ENCODE measurements at places on chromosomes 12 and 14.

DNA sequence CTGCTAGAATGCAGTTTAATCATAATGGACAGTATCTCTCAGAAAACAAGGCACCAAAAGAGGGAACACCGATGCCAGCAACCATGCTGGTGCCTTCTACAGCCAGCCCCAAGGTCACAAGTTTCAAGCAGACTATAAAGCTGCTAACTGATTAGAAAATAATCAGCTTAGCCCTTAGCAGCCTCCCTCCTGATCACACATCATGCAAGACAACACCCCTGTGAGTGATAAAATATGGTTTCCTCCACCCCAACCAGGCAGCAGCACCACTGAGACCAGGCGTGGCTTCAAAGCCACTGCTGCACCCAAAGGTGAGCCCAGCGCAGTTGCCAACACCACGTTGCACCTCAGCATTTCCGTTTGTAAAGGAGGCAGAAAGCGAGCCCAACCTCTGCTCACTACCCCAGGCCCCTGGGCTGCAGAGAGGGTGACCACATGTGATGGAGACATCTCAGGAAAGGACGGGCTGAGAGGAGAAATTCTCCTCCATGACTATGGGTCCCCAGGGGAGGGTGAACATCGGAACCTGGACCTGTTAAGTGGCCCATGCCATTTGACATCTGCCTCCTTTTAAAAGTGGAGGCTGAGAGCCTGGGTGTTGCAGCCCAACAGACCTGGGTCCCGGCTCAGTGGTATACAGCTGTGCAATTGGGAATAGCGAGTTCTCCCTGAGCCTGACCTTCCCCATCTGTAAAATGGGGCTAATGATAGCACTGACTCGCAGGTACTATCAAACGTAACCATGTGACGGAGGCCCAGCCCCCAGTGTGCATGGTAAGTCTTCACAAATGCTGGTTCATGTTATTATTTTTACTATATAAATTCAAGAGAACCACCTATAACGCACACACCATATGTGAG is 11.5 kb downstream of the ZFP36L1 start:
- no peak for DNase-seq

DNA sequence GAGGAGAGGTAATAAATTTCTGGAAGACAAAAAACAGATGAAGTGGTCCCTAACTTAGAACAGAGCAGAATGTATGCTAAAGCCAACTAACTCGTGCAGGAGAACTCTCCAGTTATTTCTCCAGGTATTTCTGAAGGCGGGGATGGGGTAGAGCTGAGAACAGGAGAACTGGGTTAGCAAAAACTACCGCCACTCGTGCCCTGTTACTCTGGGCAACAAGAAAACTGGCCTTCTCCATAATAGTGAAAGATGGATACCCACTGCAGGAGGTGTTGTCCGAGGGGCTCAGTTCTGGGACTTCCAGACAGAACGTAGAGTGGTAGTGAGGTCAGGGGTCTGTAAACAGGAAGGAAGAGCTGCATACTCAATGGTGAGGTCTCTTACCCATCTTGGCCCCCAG is 187.3 kb upstream of the FRMD6 start:
- no peak for DNase-seq

DNA sequence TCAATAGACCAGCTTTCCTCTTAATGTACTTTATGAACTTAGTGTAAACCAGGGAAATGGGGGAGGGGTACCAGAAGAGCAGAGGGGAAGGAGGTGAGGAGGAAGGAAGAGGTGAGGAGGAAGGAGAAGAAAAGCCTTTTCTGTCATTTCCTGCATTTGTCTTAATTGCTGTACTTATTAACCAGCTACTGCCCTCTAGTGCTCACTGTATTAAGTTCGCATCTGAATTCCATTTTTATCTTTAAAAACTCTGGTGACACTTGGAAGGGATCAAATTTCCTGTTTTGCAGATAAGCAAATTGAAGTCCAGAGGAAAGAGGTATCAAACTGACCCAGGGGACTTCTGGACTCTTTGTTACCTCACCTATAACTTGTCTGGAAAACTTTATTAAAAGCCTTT is 22.2 kb downstream of the MANSC1 start:
- DNase-seq: peak; percentile 75

DNA sequence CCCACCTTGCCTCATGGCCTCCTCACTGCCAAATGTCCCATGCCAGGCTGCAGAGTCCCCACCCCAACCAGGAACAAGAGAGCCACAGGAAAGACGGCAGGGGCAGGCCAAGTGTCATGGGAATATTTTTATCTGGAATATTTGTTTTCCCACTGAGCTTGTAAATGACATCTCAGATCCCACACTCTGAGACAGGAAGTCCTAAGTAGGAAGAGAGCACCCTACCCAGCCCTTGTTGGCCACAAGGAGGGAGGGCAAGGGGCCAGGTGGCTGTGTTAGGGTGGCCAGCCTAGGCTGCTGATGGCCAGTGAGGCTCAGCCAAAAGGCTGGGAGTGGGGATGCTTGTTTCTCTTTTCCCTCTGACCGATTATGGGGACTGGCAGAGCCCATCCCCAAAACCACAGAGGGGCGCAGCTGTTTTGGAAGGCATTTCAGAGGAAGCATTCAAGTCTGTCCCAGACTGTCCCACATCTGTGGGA is 7.7 kb upstream of the MEG3 start:
- no peak for DNase-seq

GRCh38 chr14:104803912-104804410 is 3.1 kb downstream of the ZBTB42 start:
- DNase-seq: no peak

- DNase-seq: no peak
Measured at GRCh38 chr14:36660736-36661505, 739 bp upstream of the PAX9 start.

DNA sequence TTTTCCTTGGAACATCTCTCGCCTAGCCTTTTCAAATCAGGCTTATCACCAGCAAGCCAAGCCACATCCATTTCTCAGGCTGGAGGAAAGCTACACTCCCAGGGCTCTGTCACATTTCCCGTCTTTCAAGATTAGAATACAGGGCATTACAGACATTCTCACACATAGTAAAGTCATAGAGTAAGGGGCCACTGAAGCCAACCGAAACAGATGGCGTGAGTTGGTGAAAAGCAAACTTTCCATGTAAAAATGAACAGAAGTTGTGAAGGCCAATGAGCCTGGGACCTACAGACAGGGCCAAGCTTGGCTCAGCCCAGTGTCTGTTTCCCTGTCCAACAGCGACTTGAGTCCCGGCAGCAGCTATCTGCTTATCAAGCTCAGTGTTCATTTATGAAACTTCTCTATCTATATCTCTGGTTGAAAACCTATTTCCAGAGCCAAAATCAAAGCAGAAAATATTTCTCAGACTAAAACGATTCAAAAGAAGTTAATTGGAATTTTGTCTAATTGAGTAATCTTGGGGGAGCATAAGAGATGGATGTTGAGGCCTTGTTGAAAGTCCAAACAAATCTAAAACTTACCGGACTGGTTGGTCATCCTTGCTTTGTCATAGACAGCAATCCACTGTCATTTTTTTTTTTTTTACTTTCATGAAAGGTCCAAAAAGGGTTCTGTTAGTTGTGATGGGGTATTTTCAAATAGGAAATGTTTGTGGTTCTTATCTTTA is 105.6 kb downstream of the DAAM1 start:
- no peak for DNase-seq

GRCh38 chr14:22656945-22657731 is 13.0 kb upstream of the OR6J1 start:
- peak; percentile 40 for DNase-seq

DNA sequence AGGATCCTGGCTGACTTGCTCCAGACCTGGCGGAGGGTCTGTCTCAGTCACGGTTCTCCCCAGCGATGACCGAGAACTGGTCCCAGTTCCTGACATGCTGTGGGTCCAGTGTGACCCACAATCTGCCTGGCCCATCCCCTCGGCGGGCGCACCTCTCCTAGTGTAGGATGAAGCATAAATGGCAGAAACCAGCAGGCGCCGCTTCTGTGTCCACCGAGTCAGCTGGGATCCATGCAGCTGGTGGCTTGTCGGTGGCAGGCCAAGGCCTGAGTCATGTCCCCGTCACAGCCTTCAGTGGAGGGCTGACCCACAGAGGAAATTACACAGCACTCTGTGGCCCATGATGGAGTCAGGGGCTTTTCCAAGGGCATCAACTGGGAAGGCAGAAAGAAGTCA is 38.5 kb downstream of the NFKBIA start:
- no peak for DNase-seq

DNA sequence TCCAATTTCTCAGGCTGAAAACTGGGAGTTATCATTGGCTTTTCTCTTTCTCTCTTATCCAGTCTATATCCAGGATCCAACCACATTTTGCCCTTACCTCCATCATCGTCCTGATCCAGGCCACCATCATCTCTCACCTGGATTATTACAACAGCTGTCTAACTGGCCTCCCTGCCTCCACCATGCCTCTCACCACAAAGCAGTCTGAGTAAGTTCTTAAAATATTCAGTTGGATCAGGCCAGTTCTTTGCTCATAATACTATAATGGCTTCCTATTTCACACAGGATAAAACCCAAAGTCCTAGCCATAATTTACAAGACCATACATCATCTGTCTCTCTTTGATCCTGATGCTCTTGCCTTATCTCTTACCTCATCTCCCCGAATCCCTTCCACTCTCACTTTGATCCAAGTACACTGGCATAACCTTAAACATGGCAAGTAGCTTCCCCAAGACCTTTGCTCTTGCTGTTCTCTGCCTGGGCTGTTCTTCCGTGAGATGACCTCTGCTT is 133.4 kb upstream of the RAP1B start:
- no peak for DNase-seq

- DNase-seq: no peak
Measured at GRCh38 chr14:104253223-104253822, 114.9 kb downstream of the KIF26A start.

GRCh38 chr12:127925971-127926370 is 341.0 kb upstream of the TMEM132C start:
- DNase-seq: peak; percentile 73

DNA sequence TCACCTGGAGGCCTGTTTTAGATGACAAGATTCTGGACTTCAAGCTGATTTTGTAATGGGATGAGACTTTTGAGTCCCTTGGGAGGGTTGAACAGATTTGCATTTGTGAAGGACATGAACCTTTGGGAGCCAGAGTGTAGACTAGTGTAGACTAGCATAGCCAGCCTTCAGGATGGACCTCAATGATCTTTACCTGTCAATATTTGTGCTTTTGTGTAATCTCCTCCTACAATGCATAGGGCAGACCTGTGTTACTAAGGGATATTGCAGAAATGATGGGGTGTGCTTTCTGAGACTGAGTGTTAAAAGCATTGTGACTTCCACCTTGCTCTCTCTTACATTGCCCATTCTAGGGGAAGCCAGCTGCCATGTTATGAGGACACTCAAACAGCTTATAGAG is 9.9 kb upstream of the LRP10 start:
- DNase-seq: no peak

DNA sequence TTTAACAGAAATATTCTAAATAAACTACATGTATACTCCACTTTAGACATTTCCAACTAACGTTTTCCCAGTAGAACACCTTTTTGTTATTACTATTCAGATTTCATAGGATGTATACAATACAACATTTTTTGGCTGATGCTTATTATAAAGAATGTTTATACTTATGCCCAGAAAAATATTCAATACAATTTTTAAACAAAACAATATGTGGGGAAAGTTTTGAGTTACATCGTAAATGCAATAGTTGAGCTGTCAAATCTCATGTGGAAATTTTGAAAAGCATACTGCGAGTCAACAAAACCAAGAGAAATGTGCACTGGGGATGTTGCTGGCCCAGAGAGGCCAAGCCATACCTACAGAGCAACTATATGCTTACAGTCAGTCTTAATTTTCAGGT is 18.2 kb upstream of the MON2 start:
- no peak for DNase-seq

- peak; percentile 50 for DNase-seq
Measured at GRCh38 chr12:48862760-48863159, 2.9 kb downstream of the RND1 start.

DNA sequence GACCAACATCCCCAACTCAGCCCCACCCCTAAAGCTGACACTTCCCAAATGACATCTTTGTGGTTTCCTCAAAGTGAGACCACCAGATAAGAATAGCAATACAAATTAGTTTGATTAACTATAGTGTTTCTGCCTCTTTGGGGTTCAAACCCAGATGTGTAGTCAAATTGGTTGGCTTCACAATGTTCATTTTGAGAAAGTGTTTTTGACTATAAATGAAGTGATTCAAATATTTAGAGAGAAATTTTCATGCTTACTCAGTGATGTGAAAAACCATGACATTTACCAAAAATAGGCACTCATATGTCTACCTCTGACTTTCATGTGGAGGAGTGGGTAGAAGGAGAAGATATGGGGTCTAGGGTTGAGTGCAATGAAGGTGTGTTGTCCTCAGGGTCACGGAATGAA is 218.4 kb downstream of the BCAT1 start:
- DNase-seq: no peak

DNA sequence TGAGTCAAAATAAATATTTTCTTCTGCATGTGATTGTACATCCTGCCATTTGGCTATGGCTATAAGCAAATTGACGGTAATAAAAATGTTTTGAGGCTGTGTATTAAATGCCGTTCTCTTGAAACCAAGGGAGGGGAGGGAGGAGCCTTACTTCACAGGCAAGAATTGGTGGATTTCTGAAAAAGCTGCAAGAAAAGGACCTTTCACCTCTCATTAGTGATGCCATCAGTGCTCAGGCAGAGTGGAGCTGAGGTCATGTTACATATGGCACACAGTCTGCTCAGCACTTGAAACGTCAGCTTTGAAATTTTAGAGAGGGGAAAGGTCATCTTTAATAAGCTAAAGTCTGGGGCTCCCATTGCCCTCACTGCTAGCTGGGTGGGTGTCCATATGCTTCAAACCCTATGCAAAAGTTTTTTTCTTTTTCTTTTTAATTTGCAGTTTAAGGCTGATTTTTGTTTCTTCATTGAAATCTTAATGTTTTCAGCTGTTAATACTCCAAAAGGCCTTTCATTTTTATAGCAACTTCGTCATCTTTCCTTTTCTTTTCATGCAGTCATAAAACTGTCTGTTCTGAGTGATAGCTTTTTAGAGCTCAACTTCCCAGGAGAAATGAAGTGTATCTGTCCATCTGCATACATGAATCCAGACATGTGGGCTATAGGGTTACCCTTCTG is 9.8 kb upstream of the SIX1 start:
- DNase-seq: peak; percentile 28

- DNase-seq: no peak
Measured at GRCh38 chr14:33902363-33902762, 48.5 kb downstream of the EGLN3 start.

GRCh38 chr12:42094277-42094676 is 50.4 kb downstream of the GXYLT1 start:
- no peak for DNase-seq

DNA sequence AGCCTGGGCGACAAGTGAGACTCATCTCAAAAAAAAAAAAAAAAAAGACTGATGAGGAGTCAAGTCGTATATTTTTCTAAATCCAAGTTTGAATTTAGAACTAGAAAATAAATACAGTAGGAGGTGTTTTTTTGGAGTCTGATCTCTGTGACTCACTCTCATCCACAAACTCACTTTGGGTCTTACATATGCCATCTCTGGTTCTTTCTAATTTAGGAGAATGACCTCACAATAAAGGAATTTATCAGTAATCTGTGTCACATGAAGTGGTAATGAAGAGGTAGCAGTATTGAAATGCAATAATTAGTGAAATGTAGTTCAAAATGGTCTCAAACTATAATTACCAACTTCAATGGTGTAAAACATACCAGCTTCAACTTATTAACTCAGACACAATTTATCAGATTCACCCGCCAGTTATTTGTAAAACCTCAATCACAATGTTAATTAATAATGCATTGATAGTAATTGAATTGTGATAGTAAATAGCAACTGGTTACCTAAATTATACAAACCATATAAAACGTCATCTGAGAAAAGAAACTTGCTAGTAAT is 4.4 kb upstream of the CFL2 start:
- no peak for DNase-seq
